Stimulated activated CD8-positive, alpha-beta memory T cell treated with anti-CD3 and anti-CD28 coated beads, Interleukin-15, amount 100 ng/mL, for 48 hours (primary cell): ENCODE measurements at places on chromosomes 1 and 21.

- DNase-seq, result no peak
Observed at GRCh38 chr21:35565204-35565611, 495.1 kb downstream of the SETD4 start.

DNA sequence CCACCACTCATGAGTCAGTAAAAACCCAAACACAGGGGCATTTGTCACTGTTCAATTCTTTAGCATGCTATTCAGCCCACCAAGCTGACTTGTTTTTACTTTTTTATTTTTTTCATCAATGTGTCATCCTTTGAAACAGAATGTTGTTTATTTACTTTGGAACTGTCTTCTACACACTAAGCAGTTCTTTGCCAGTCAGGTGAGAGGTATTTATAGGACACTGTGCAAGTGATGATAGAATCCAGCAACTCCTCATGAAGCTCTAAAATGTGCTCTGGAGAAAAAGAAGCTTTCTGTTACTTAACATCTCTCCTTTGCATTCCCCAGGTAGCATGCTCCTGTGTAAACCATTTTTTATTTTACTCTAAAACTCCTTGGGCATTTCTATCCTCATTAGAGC lies 582.0 kb upstream of the TMPRSS15 start:
- no peak for DNase-seq

DNA sequence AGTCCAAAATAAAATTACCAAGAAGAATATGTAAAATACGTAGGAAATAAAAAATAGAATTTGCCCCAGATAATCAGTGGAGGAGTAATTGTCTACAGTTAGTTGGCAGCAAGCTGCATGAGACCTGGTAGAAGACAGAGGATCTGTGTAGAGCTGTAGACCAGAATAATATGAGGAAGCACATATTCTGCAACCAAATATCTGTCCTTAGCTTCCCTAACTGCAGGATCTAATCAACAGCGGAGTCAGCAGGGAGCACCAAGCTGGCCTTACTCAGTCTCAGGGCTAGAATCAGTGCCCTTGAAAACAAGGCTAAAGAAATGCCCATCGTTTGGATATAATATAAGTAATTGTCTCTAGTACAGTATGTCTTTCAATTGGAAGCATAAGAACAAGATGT lies 6.1 kb upstream of the GCSAML start:
- DNase-seq, result no peak

DNA sequence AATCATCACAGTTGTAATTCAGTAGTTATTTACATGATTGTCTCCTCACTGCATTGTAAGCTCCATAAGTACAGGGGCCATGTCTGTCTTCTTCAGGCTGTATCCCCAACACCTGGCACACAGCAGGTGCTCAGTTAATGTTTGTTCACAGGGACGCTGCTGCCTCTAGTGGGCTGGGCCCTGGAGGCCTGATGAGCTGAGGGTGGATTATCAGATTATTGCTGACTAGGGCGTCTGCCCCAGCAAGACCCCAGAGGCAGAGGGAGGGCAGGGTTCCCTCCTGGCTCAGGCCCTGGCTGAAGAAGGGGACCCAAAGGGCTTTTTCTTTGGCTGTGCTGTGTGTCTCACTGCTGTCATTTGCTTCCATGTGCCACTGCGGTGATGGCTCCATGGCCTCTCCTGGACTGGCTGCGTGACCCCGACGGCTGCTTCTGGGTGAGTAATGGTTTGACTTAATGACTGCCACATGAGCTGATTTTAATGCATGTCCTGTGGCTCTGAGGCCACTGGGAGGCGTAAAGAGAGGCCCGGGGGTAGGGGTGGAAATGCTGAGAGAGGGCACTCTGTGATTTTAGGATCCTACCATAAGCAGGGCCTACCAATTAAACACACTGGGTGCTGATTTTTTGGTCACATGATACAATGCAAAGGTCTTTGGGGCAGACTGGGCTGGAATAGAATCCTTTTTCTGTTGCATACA lies 20.8 kb upstream of the EPB41 start:
- DNase-seq, result no peak
